Heart left ventricle (tissue), 16 donors: ENCODE measurements at places on chromosomes 16 and 17. TPM values are rescaled to one million over a fixed set of nuclear protein-coding genes. Genes with fewer than 3 reads are reported as not detected.

DNA sequence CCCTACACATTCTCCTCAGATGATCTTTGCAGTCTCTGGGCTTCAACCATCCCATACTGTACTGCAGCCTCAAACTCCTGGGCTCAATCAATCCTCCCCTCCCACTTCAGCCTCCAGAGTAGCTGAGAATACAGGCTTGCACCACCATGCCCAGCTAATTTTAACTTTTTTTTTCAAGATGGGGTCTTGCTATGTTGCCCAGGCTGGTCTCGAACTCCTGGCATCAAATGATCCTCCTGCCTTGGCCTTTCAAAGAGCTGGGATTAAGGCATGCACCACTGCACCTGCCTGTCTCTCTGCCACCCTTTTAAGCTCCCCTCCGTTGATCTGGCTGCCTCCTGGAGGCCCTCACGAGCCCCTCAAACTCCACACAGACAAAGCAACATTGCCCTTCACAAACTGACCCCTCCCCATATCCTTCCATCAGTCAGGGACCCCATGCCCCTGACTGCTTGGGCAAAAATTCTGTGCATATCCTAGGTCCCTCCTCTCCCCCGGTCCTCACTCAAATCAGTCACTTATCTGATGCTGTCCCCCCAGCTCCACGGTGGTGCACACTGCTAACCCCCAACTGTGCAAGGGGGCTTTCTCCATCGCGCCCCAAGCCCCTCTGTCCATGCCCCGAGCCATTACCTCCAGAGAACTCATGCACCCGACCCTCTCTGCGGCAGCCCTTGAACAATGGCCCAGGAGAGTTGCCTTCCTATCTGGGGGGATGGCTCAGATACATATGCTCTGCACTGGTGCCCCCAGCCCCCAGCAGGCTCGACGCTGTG is 252.9 kb downstream of the KATNIP start:
- H3K4me3 ChIP-seq, result no peak overlapping the region
- H3K27ac ChIP-seq, result no peak overlapping the region
- no peaks in the 10 kb centered on the region for H3K36me3 ChIP-seq
- H3K27me3 ChIP-seq, result no peaks in the 10 kb centered on the region
- H3K4me1 ChIP-seq, result no peaks in the 10 kb centered on the region

DNA sequence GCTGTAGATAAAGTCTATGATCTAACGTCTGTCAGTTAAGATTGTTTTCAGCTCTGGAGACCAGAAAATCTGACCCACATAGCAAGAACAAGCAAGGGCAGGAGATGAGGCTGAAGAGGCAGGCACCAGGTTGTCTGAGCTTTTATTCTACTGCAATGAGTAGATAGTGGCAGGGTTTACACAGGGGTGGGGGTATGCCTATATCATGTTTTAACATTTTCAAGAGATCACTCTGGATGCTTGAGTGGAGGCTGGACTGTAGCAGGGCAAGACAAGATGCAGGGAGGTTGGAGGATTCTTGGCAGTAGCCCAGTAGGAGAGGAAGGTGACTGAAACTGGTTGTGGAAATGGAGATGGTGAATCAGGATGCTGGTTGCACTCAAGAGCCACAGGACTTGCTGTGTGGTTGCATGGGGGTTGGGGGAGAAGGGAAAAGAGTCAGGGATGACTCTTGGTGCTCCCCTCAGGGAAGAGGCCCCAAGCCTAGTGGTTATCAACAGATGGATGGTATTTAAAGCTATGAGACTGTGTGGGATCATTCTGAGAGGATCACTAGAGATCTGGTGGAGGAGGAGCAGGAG is 143.1 kb upstream of the KCNJ18 start:
- no peak overlapping the region for H3K4me3 ChIP-seq
- no peaks in the 10 kb centered on the region for H3K27me3 ChIP-seq
- peaks cover 16% of the 10 kb centered on the region for H3K4me1 ChIP-seq
- no peak overlapping the region for H3K27ac ChIP-seq
- H3K36me3 ChIP-seq, result no peaks in the 10 kb centered on the region

RRN3 gene
- 21.6 TPM for total RNA-seq

USP43 gene
- 0.12 TPM for total RNA-seq

- DNase-seq, result no peak
- H3K27me3 ChIP-seq, result no peaks in the 10 kb centered on the region
- no peak overlapping the region for H3K27ac ChIP-seq
- H3K4me1 ChIP-seq, result no peaks in the 10 kb centered on the region
These were observed 10.0 kb upstream of the KATNB1 start for GRCh38 chr16:57725554-57725953.

CPHXL2 gene
- total RNA-seq, result not detected
